Eye (tissue), 1 donor: ENCODE measurements at places on chromosomes 16 and 17.

GRCh38 chr16:31480851-31481536 is 1.9 kb upstream of the SLC5A2 start:
- no peak for DNase-seq

DNA sequence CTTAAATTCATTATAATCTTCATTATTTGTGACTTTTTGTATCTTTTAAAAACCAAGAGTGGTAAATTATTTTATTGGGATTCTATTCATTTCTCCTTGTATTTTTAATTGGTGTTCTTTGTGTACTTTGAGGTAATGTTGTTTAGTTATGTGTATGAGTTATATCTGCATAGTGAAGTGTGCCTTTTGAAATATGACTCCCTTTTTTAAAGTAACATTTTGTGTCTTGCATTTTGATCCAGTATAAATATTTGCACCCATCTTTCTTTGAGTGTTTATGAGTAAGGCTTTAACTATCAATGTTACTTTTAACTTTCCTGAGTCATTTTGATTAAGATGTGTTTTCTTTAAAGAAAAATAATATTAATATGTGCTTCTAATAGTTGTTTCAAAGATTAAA is 90.0 kb upstream of the MYOCD start:
- no peak for DNase-seq

DNA sequence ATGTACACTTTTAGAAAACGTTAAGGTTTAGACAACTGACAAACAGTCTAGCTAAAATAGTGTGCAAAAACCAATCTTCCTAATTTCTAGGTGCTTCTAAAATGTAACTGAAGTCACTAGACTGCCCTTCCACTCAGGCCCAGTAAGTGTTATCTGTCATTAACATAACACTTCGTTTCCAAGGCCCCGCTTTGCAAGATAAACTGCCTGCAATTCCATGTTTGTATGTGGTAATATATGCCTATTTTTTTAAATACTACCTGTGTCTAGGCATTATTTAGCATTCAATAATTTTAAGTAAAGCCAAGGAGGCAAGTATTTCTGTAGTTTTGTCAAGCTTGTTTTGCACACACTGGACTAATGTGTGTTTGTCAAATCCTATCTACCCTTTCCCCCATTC is 3.2 kb downstream of the USP32 start:
- no peak for DNase-seq

GRCh38 chr17:83179374-83179773 is 100.0 kb downstream of the METRNL start:
- no peak for DNase-seq

- DNase-seq, result peak; percentile 67
Observed at GRCh38 chr16:4309833-4310266, 6.0 kb upstream of the GLIS2 start.

DNA sequence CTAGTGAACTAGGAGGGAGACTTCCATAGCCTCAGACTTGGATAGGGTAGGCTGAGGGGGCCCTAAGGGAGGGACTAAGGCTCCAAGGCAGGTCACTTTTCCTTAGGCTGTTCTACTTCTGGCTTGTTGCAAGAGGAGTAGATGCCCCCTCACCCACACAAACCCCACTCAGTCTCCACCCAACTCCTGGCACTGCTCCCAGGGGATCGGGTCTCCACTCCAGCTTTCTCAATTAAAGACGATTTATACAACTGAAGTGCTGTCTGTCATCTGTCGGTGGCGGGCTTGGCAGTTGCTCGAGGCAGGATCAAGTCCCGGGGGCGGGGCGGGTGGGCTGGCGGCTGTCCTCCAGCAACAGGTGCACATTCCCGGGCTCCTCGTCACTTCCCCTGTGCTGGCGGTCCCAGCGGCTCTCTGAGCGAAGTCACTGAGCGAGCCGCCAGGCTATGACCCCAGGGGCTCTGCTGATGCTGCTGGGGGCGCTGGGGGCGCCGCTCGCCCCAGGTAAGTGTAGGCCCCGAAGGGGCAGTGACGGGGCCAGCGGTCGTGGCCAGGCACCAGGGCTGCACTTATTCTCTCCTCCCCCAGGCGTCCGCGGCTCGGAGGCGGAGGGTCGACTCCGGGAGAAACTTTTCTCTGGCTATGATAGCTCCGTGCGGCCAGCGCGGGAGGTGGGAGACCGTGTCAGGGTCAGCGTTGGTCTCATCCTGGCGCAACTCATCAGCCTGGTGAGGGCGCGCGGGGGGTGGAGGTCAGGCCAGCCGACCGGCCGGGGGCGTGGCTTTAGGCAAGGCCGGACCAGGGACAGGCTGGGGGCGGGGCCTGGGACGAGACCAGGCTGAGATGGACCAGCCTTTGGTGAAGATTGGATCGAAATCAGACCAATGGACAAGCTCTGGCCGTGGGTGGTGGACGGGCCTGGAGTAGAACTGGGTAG is at the start of gene CHRNB1:
Gene CHRNB1, plus strand, starts transcription at position 380 of the 937 bp plus-strand sequence. Its CDS starts 67 bp downstream, at position 447.
- peak; percentile 80 for DNase-seq

DNA sequence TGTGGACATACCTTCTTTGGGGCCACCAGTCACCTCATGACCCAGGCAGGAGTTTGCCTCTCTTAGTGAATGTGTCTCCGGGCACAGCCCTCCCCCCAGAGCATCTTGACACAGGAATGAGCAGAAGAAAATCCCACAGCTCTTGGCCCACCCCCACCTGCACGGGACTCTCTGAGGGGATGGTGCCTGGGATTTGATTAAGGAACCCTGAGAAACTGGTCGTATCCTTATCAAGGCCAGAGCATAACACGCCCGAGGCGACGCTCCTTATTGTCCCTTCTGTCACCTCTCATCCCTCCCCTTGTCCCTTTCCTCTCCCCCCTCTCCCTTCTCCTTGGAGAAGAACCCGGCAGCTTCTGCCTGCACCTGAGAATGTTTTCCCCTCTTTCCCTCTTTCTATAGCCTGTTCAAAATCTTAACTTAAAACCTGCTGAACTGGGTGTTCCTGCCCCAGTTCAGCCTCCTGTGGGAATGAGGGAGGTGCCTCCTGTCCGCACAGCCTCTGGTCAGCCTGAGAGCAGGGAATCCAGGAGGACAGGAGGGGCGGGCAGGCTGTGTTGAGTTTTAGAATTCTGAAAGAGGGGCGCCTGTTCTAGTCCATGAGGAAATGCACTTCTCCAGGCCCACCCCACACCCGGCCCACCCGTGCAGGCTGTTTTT is 140.7 kb upstream of the PLCG2 start:
- no peak for DNase-seq

DNA sequence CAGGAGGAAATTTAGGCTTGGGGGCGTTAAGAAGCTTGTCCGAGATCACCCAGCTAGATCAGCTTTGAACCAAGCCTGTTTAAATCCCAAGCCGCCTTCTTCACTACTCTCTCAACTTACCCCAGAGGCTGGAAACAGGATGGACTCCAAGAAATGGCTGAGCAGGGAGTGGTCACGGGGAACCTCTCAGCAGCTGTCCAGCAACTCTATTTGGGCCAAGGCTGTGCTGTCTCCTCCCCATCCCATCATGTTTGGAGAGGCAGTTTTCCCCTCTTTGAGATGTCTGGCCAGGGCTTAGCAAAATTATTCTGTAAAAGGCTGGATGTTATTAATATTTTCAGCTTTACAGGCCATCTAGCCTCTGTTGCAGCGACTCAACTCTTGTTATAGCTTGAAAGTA is 305.7 kb downstream of the RBFOX1 start:
- DNase-seq, result no peak

GRCh38 chr17:50174444-50174843 is 8.6 kb downstream of the SGCA start:
- no peak for DNase-seq

GRCh38 chr16:88460496-88461330 is 7.6 kb downstream of the ZFPM1 start:
- DNase-seq, result no peak

GRCh38 chr16:47834485-47835024 is 321.2 kb downstream of the ABCC12 start:
- DNase-seq, result no peak

DNA sequence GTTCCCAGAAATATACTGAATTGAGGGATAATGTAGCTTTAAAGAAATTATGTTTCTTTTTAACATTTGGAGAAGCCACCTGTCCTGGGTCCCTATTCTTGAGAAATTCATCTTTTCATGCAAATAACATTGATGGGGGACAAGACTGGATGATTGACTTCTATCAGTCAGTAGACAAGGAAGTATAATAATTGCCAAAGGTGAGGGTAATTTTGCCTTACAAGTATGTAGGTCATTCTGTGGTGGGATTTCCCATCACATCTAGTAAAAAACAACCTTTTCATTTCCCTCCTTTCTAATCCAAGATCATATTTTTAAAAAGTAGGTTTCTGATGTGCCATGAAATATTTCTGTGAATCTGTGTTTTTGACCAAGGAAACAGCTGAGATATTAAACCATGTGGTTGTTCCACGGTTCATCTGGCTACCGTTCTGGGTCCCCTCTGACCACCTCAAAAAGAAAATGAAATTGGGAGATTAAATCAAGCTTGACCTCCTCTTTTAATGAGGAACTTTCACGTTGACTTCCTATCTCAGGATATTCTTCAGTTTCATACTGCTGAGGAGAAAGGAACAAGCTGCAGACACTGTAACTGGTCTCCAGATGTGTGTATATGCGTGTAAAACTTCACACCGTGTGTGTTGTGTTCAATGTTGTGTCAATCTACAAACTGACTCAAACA is 138.6 kb downstream of the MAP2K6 start:
- no peak for DNase-seq

DNA sequence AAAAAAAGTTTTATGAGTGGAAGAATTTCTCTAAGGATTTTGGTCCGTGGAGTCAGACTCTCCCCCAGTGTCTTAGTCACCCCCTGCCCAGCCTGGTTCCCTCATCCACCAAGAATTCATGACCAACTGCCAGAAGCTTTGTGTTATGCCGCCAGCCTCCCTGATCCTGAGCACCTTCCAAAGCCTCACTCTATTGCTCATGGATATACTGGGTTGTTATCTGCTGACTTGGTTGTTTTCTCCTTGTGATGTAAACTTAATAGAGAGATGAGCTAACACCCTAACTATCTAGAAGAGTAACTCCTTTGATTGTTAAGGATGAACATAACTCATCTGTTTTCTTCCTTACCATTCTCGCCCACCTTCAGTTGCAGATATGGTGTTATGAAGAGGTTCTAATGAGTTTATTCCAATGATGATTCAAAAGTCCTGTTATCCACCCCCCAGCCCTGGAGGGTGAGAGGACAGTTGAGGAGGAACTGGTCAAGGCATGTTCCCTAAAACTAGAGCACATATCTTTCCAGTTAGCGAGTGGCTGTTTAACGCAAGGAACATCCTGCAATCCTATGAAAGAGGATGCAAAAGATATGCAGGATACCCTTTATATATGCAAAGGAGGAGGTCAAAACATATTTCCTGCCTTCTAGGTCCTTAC is 1.5 kb upstream of the PSMD3 start:
- DNase-seq, result peak; percentile 16

DNA sequence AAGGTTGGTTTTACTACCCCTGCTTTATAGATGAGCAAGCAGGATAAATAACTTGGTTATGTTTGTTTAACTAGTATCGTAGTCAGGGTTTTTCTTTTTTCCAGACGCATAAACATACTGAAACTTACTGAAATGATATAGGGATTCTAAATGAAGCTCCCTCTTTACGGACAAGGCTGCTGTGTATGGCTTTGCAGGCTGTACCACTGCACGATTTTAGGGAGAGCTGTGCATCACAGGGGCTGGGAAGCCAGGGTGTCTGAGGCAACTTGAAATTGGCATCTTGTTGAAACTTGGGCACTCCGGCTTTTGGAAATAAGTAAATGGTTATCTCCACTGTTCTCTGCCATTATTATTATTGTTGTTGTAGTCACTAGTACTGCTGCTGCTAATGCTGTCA is 218.1 kb upstream of the CDH8 start:
- DNase-seq, result no peak

DNA sequence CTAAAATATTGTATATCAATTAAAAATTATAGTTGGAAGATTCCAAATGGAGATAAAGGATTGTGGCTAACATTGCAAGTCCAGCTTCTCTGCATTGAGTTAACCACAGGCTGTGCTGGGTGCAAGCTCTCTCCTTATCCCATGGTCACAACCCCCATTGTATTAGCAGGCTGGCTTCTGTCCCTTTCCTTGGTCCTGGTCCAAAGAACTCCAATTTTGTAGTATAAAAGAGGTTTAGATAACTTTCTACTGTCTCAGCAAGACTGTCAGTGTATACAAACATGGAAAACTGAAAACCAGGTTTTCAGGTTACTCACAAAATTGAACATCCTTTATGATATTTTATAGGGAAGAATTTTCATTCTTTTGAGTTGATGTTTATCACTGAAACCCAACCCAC is 76.6 kb upstream of the HS3ST3A1 start:
- DNase-seq, result no peak

DNA sequence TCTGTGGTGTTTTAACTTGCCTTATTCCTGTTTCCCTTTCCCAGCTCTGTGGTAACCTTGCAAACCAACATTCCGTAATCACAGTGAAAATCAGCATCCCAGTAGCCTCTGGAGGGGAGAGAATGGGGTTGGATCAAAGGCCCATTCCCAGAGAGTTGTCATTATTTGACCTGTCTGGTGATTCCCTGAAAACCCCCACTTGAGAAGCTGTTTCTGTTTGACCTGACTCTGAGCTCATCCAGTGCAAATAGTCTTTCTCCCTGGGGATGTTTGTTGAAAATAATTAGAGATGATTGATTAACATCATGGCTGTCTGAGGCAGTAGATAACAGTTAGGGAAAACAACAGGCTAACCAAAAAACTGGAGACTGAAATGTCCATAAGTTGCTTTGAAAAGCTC is 3.0 kb downstream of the CACNG1 start:
- DNase-seq, result no peak

- no peak for DNase-seq
Observed at GRCh38 chr17:14803826-14804225, 461.3 kb downstream of the PMP22 start.

DNA sequence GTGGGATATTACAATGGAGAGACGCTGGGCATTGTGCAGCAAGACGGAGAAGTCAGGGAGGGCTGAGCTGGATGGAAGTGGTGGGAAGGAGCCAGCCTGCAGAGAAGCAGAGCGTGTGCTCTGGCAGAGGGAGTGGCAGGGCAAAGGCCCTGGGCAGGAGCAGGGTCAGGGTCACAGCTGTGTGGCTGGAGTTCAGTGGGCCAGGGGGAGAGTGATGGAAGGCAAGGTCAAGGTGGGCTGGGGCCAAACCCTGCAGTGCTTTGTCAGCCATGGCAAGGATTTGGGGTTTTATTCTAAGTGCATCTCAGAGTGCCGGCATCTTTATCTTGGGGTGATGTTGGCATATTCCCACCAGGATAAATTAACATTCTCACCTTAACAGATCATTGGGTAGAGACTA is 31.9 kb upstream of the C16orf78 start:
- no peak for DNase-seq

- DNase-seq, result no peak
Observed at GRCh38 chr16:73505577-73505976, 457.6 kb upstream of the ZFHX3 start.

DNA sequence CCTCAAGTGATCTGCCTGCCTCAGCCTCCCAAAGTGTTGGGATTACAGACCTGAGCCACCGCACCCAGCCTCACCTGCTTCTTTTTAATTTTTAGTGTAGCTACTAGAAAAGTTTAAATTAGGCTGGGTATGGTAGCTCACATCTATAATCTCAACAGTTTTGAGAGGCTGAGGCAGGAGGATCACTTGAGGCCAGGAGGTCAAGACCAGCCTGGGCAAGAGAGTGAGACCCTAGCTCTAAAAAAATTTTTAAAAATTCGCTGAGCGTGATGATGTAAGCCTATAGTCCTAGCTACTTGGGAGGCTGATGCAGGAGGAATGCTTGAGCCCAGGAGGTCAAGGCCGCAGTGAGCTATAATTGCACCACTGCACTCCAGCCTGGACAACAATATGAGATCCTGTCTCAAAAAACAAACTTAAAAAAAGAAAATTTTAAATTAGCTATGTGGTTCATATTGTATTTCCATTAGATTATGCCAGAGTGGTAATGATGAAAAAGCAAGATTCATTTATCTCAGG is 34.9 kb downstream of the TXNDC11 start:
- DNase-seq, result no peak
